ENCODE measurements at places on chromosomes 2 and 18.
A peak's percentile ranks its signal among the peaks of the same experiment; 100 is the strongest.

DNA sequence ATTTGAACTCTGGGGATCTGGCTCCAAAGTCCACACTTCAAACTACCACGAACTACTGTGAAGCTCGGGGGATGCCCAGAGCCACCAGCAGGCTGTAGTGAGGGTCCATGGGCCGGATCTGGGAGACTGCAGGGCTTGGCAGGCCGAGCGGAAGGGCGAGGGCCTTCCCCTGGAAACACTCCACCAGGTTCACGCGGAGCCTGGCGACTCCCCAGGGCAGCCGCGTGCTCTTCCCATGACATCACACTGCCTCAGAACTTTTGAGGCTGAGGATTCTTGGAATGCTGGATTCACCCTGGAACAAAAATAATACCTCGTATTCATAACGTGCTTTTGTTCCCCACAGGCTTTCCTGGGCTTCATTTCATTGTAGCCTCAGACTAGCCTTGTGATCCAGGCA is 201.0 kb downstream of the SMAD7 start:
- DNase-seq: no peak

DNA sequence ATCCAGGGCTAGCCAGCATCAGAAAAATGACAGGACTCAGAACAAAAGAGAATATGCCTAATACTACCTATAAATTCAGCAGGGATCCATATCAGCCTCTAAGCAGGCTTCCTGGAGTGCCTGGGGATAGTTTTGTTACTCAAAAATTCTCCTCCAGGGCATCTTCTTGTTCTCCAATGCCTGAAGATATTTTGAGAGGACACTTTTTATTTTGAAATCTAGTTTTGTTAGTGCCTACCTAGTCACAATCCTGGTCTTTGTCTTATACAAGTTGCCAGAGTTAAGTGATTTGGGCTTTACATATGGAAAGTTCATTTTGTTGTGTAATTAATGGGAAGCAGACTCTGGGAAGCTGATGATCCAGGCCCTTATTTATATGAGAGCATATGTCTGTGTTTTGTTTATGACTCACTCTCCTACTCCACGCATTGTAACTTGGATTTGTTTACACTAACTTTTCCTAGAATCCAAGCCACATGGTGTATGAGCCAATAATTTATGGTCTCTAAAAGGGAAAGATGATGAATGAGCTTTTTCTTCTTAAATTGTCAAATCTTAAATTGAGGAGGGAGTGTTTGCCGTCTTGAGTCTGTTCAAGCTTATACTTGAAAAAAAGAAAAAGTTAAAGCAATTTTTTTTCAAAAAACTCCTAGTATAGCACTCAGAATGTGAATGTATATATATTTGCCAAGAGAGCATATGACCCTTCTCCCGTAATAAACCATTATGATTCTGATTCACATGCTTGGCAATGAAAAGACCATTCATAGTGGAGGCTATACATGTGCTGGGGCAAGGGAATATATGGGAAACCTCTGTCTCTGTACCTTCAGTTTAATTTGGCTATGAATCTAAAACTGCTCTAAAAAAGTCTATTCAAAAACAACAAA is 370.3 kb downstream of the SETBP1 start:
- no peak for DNase-seq

DNA sequence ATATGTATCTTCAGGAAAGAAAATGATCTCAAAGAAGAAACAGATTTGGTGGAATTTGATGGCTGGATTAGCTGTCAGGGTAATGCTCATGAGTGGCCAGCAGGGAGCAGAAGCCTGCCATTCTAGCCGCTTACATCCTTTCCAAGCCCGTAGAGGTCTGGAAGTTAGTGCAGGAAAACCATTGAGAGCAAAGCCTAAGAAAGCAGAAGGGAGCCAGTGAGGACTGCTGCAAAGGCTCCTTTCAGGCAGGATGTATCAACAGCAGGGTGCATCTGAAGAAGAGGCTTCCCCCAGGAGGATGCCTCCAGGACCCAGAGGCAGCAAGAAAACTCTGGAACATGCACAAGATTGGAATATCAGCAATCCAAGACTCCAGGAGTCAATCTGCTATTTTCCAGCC is 22.9 kb upstream of the LBH start:
- no peak for DNase-seq

DNA sequence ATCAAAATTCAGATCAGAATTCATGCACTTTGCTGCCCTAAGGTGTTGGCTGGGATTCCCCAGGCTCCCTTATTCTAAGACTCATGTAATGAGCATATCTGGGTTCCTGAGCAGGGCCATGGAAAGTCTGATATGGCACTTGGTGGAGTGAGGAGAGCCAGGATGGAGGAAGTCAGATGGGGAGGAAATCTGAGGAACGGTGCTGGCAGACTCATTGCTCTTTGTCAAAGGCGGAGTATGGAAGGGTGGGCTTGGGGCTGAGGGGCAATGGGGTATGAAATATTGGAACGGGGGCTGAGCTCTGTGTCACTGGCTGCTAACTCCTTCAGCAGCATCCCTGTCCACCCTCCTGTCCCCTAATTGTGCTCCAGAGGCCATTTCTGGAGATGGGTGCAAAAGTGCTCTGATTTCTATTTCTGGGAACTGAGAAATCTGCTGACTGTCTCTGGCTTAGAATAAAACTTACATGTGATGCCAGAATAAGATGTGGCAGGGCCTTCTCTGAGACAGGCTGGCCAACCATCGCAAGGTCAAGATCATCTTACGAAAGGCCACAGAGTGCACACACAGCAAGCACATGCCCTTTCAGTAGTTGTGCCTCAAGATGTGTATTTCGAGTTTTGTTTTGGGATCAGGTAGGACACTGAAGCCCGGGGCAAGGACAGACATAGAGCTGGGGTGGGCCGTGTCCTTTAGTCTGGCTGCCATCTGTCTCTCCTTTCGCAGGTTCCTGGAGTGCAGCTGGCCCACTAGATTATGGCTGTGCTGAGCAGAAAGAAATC is 480.0 kb upstream of the HS6ST1 start:
- no peak for DNase-seq

DNA sequence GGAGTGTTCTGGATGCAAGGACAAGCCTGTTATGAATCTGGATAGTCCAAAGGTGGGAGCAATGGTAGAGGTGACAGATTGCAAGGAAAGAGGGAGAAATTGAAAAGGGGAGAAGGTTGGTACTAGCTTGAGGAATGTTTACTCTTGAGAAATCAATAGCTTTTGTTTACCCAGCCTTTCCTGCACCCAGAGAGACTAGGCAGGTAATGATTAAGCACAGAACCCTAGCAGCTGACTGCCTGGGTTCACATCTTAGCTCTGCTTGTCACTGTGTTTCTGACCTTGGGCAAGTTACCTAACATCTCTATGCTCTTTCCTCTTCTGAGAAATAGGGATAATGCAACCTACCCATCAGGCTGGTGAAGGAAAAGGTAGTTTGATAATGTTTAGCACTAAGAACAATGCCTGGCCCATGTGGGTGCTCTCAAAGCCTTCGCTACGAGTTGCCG is 178.6 kb downstream of the MGAT5 start:
- DNase-seq: no peak

GRCh38 chr2:241432824-241433448 is 75.4 kb downstream of the STK25 start:
- DNase-seq: no peak

GRCh38 chr2:157107877-157108276 is 149.6 kb upstream of the GALNT5 start:
- no peak for DNase-seq

GRCh38 chr2:30422444-30423040 is 24.5 kb upstream of the LCLAT1 start:
- no peak for DNase-seq

DNA sequence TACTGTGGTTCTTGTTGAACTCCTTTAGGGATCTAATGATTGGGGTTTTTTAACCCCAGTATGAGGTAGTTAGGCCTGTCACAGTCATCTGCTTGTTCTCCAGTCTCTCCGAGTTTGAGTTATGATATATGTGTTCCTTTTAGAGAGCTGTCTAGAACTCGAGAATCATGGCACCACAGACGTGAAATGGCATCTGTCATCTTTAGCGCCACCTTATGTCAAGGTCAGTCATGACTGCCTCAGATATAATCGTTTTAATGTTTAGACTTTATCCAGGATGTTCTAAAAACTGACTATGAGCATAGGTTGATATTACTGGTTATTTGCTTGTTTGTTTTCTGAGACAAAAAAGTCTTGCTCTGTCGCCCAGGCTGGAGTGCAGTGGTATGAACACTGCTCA is 112.2 kb downstream of the CEP192 start:
- DNase-seq: no peak

- no peak for DNase-seq
Observed at GRCh38 chr2:193695367-193695766, 1500.6 kb upstream of the TMEFF2 start.

DNA sequence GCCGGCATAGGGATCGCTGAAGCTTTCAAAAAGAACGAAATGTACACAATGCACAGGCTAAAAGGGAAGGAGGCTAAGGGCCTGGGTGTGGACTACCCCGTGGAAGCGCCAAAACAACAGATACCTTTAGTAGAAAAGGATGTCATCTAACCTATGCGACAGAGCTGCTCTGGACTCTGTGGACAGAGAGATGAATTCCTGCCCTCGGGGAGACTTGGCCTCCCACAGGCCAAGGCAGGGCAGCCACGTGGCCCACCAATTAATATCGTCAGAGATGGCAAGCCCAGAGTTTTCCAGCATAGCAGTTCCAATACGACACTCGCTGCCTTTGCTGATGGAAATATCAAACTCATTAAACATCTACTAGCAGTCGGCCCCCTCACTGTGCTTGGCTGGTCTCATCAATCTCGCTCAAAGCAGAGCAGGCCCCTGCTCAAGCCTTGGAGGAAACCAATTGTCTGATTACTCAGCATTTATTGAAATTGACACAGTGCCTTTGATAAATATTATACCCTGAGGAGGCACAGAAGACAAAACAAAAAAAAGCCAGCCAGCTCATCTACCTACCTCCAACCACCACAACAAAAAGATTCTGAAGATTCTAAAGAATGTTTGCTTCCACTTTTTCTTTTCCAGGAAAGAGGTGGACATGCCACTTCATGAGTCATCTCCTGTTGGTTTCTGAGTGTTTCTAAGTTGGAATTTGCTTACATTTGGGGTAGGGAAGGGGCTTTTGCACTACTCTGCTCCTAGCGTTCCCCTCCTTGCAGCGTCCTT is 79.0 kb upstream of the ACAA2 start:
- DNase-seq: no peak

DNA sequence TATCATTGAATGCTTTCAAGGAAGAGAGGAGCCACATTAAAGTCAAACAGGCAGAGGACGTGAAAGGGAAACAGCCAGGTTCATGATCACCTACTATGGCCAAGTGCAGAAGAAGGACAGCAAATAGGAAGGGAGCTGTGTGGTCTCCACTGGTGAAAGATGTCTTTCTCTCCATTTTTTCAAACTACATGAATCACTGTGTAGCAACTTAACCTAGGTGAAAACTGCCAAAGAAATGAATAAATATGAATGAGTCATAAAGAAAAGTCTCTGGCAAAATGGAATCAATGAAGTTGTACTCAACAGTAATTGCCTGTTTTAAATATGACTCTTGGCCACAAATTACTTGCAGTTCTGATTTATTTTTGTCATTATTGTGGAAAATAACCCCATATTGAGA is 452.6 kb upstream of the PKDCC start:
- DNase-seq: no peak

GRCh38 chr2:9781252-9781651 is 62.0 kb upstream of the TAF1B start:
- no peak for DNase-seq

DNA sequence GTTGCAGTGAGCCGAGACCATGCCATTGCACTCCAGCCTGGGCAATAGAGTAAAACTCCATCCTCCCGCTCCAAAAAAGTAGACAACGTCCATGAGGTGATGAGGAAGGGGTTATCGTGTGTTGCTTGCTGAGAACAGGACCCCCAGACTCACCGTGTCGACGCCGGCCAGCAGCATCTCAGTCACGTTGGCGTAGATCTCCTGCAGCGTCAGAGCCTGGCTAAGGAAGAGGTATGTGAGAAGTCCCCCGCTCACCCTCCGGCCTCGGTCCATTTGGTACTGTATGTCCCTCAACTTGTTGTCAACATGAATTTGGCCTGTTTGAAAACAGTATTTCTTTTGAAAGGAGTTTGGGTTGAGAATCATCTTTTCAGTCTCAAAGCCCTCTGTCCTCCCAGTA is 20.9 kb downstream of the CYP27C1 start:
- no peak for DNase-seq

- no peak for DNase-seq
Observed at GRCh38 chr2:237492137-237492890, 5.3 kb downstream of the MLPH start.

- peak; percentile 29 for DNase-seq
Observed at GRCh38 chr18:32714571-32715148, 58.2 kb downstream of the KLHL14 start.

- DNase-seq: no peak
Observed at GRCh38 chr2:226050822-226051221, 651.3 kb downstream of the NYAP2 start.

DNA sequence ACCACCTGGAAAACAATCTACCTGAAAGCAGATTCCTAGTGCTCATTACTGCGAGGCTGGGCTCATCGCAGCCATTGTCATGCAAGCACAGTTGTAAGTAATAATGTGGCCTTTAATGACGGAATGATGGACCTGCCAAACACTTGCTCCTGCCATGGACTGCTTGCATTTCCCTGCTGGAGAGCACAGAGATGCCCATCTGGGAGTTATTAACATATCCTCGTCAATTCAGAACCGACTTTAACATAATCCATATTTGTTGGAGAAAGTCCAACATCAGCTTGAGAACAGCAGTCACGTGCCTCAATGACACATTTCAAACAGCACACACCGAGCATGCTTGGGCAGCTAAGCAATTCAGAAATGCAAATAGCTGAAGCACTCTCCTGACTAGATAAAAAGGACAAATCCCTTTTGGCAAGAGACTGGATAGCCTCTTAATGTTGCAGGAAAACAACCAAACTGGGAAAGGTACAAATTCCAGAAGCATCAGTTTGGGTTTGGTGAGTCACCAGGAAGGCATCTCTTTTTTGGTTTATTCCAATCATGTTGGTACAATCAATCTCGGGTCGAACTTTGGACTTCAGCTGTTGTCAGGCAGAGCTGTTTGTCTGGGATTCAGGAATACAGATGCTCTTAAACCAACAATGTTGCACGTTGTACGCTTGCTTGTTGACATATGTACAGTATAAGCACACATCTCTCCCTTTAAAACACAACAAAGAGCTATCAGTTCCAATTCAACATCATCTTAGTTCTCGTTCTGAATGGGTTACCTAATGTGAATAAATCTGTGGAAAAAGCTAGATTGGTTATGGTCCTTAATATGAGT is 395.8 kb downstream of the LNPK start:
- no peak for DNase-seq

DNA sequence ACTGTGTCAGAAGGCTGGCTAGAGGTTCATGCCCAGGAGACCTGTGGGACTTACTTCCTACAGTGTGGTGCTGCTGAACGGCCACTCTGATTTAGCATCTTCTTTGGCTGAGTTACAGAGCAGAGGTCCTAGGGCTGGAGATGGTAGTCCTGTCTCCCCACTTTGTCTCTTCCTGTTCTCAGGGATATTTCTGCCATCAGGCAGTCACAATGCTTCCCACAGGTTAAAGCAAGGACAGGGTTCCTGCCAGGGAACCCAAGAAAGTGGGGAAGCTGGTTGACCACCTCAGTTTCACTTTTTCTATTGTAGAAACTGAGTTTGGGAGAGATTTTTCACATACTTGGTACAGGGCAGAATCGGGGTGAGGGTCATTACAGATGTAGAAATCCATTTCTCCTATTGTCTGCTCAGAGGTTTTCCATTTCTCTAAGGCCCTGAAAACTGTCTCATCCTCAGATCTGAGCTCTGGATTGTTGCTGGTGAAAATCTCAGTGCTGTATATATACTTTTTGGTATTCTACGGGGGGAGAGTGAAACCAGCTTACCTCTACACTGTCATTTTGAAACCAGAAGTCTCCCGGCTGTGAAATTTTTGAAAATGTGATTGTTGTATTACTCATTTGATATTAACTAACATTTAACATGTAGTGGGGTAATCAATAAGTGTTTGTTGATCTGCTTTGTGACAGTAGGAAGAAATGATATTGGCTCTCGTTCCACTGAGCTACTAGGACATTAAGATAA is 37.0 kb upstream of the MEP1B start:
- no peak for DNase-seq
